ENCODE measurements at places on chromosomes 16 and 17.

GRCh38 chr16:11708421-11708820 is 34.2 kb downstream of the TXNDC11 start:
- DNase-seq: no peak

GRCh38 chr17:77385750-77386501 is 245.2 kb downstream of the SEC14L1 start:
- DNase-seq: no peak

- DNase-seq: no peak
Measured at GRCh38 chr17:60352071-60352470, 39.9 kb downstream of the USP32 start.

DNA sequence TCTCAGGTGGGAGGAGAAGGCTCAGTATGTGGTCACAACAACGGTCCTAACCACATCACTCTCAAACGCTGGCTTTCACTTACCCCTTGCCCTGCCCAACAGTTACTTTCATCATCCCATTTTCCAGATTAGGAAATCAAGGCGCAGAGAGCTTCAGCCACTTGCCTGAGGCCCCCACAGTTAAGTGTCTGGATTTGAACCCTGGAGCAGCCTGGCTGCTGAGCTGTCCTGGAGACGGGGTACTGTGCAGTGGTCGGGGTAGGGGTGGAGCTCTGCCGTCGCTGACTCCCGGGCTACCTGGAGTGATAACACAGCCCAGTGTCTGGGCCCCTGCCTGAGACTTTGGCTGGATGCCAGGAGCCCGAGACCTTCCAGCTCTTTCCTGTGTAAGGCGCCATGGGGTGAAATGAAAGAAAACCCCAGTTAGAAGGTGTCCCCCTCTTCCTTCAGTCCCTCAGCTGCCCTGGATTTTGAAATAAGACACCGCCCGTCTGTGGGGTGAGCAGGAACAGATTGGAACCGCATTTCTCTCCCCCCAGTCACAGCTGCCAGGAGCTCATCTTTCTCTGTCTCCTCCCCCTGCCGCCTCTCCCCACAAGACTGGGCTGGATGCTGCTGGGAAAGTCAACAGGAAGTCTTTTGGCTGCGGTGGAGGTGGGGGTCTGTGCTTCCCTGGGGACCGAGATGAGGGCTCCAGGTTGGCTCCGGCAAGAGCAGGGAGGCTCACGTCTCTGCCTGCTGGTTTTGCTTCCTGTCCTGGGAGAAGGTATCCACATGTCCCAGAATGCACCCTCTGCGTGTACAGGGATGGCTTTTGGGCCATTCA is 280.2 kb downstream of the SEC14L1 start:
- DNase-seq: no peak

DNA sequence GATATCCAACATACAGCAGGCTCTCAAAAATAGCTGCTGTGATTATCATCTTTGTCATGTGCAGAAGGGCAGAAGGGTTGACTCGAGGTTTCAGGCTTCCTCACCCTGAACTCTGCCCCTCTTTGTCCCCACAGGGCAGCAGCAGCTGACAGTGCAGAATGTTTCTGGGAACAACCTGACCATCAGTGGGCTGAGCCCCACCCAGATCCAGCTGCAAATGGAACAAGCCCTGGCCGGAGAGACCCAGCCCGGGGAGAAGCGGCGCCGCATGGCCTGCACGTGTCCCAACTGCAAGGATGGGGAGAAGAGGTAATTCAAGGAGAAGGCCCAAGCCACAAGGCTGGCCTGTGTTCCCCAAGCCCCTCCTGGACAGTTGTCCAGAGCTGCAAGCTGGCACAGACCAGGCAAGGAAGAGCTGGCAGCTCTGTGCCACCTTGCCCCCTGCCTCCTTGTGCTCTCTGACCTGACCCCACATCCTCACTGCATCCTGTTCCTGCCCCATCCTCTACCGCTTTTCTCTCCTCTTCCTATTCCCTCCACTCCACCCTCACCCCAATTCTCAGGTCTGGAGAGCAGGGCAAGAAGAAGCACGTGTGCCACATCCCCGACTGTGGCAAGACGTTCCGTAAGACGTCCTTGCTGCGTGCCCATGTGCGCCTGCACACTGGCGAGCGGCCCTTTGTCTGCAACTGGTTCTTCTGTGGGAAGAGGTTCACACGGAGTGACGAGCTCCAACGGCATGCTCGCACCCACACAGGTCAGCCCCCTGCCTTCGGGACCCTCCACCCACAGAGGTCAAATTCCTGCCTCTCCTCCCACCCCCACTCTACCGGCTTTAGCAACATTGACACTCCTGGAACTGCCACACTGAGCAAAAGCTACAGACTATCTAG is 16.3 kb upstream of the PNPO start:
- DNase-seq: no peak

- no peak for DNase-seq
Measured at GRCh38 chr16:30561089-30561816, 3.1 kb upstream of the ZNF764 start.

- DNase-seq: no peak
Measured at GRCh38 chr17:181245-182049, at the start of gene DOC2B. TSS of gene DOC2B (minus strand) at chr17:181650. CDS start at chr17:181479, 171 bp downstream.

DNA sequence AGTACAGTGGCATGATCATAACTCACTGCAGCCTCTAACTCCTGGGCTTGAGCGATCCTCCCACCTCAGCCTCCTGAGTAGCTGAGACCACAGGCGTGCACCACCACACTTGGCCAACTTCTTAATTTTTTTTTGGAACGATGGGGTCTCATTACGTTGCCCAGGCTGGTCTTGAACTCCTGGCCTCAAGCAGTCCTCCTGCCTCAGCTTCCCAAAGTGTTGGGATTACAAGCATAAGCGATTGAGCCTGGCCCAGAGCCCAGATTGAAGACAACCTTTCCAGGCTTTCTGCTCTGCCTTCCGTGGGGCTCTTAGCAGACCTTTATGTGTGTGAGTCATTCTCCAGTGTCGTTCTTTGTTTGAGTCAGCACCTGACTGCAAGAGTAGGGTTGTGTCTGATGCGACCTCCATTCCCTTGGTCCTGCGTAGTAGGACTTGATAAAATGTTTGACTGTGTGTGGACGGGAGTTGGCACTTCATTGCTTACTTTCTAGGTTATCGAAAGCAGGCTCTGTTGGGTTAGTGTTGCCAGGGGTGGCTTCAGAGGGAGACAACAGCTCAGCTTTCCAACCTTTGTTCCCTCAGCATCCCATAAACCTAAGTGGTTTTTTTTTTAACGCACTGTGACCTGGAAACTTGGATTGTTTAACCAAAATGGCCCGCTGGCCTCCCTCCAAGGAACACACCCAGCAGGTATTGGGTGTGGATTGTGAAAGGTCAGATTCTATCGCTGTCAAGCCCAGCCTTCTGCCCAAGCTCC is 26.4 kb downstream of the EEF2K start:
- peak; percentile 98 for DNase-seq

- DNase-seq: no peak
Measured at GRCh38 chr17:27518545-27519521, 62.6 kb downstream of the KSR1 start.

- DNase-seq: peak; percentile 100
Measured at GRCh38 chr16:66516808-66517585, 32.9 kb downstream of the TK2 start.

DNA sequence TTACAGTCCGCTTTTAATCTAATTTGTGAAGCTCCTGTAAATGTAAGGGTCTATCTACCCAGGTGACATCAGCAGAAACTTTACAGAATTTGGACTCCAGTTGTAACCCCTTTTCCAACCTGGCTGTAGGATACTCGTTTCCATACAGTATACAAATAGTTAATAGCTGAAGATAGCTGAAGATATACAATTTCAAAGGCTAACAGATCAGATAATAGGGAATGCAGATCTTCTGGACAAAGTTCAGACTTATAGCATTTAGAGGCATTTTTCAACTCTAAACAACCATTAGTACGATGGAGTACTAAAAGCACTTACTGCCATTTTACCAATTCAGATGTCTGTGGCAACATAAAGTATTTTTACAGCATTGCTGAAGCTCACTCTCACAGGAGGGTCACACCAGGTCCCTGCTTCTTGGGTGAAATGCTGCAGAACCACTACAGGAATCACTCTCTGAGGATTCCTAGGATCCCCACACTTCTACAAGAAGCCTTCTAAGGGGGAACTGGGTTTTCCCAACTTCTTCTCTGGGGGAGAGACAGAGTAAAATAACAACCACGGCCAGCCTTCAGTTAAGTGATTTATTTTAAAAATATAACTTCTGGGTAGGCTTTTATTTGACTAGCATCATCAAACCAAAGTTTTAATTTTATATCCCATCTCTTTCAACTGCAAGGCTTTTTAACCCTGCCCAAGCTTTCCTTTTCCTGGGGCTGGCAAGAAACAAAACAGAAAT is 2.9 kb downstream of the VEZF1 start:
- DNase-seq: no peak

GRCh38 chr16:27310576-27311447 is 3.0 kb upstream of the IL4R start:
- DNase-seq: no peak

DNA sequence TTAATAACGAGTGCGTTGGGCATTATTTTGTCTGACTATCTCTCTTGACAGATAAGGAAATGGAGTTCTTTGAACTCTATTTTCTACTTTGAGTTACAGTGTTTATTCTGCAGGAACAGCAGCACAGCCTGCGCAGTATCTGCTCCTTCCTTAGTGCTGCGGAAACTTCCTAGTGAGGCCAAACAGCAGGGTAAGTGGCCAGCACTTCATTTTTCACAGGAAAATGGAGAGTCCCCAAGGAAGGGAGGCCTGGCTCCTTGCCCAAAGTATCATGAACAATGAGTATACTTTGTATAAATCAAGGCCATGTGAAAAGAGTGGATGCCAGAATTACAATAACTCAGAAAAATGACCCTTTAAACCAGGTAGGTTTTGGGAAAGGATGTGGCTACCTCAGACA is 140.6 kb downstream of the VPS53 start:
- no peak for DNase-seq

GRCh38 chr17:58254803-58255202 is 16.4 kb downstream of the LPO start:
- no peak for DNase-seq

DNA sequence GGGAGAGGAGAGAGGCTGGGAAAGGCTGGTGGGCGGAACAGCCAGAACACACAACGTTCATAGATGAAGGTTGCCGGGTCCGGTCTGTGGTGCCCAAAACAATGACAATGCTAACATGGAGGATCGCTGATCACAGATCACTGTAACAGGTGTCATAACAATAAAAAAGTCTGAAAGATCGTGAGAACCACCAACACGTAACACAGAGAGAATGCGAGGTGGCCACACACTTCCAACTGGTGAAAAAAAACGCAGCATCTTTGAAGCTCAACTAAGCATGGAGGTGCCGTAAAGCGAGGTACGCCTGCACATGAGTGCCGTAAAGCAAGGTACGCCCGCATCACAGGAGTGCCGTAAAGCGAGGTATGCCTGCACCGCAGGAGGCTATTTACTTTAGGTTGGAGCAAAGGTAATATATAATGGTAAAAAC is 42.3 kb downstream of the ABR start:
- peak; percentile 71 for DNase-seq

DNA sequence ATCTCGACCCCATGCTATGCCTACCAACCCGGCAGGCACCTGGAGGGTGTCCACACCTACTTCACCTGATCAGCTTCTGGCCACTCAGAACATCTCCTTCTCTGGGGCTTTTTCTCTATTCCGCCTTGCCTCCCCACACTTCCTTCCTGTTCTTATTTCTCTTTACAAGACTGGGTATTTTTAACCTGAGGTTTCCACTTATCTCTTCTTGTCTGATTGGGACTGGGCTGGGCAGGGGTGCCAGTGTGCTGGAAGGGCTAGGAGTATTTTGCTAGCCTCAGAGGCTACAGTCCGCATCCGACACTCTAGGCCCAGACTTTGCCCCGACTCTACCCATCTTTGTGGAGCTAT is 26.2 kb upstream of the ZNF652 start:
- no peak for DNase-seq

GRCh38 chr17:17064322-17064721 is 22.1 kb downstream of the MPRIP start:
- no peak for DNase-seq

DNA sequence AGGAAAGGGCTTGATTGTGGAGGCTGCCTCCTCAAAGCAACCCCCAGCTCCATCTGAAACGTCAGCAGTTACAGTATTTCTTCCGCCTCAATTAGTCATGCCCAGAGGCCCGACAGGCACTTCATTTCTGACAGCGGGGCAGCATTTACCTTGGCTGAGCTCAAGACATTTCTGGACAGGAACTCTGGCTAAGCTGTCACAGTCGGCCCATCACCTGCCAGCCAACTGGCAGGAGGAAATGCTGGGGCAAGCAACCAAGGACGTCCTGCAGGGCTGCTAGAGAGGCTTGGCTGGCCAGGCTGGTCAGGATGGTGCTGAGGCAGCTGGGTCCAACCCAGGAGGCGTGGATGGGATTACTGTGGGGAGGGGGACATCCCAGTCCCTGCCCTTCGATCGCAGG is 27.8 kb downstream of the PLXDC1 start:
- DNase-seq: peak; percentile 58

GRCh38 chr16:4116325-4117249 is at the start of gene ADCY9:
TSS of gene ADCY9 (minus strand) at chr16:4116442. CDS start at chr16:4115442, 1,000 bp downstream.
- peak; percentile 25 for DNase-seq

- no peak for DNase-seq
Measured at GRCh38 chr17:66469890-66470289, 167.5 kb downstream of the PRKCA start.

DNA sequence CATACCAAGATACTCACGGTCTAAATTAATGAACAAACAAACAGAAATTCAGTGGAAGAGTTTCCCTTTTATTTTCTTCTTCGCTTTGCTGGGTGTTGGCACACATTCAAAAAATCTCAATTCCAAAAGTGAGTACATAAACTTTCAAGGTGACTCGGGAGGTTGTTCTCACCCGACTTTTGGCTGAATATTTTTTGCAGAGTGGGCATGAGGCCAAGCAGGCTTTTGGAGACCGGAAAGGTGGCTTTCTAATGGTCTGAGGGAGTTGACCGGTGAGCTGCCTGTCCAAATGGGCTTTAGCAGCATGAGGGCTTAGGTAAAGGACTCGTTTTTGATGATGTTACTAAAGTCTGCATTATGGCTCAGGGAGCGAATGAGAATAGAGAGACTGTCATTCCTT is 318.7 kb downstream of the CPPED1 start:
- no peak for DNase-seq

DNA sequence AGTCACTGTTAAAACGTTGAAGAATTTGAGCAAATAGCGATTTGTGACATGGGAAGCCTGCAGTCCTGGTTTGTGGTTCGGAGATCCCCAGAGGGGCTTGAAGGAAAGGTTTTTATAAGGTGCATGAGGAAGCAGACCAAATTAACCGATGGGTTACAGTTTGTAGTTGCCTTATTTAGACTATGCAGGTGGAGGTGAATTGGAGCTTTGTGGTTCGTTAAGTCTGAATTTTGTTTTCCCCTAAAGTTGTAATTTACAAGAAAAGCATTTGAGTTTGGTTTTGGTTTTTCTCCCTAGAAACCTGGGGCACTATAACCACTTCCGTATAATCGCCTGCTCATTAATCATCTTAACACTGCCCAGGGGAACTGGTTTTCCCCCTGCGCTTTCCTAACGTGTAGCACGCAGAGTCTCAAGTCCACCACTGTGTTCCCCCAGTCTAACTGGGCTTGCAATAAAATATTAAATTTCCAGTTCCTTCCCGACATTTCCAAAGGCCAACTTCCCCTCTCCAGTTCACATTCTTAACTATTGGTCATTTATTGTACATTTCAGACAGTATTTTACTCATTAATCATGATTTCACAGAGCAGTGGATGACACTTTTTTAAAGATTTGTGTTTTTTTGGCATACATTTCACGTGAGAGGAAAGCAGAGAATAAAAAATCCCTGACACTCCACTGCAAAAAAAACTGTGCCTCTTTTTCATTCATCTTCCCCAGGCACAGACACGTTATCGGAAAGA is 932 bp downstream of the ZNF267 start:
- no peak for DNase-seq

- no peak for DNase-seq
Measured at GRCh38 chr16:58464047-58464915, 35.7 kb upstream of the NDRG4 start.

GRCh38 chr17:80706463-80706867 is 161.8 kb downstream of the RPTOR start:
- no peak for DNase-seq
